ENCODE measurements at places on chromosomes 7 and 10. TPM values are rescaled to one million over a fixed set of nuclear protein-coding genes. Genes with fewer than 3 reads are reported as not detected.

Gene TCAF2
- polyA plus RNA-seq = 1.1 TPM

Gene HTR7
- polyA plus RNA-seq = 0.08 TPM

Gene ANKRD30A
- polyA plus RNA-seq = not detected

Gene AS3MT
- 275 TPM for polyA plus RNA-seq

Measured in adrenal gland (tissue), 19 donors.